ENCODE measurements at places on chromosomes 3 and 15.

GRCh38 chr3:81744366-81744765, 17.1 kb downstream of the GBE1 start:
- no peak for DNase-seq

- DNase-seq, result no peak
These were observed 38.4 kb downstream of the TMEM158 start for GRCh38 chr3:45187694-45188141.

GRCh38 chr3:164507886-164508285, 570.4 kb downstream of the SI start:
- no peak for DNase-seq

DNA sequence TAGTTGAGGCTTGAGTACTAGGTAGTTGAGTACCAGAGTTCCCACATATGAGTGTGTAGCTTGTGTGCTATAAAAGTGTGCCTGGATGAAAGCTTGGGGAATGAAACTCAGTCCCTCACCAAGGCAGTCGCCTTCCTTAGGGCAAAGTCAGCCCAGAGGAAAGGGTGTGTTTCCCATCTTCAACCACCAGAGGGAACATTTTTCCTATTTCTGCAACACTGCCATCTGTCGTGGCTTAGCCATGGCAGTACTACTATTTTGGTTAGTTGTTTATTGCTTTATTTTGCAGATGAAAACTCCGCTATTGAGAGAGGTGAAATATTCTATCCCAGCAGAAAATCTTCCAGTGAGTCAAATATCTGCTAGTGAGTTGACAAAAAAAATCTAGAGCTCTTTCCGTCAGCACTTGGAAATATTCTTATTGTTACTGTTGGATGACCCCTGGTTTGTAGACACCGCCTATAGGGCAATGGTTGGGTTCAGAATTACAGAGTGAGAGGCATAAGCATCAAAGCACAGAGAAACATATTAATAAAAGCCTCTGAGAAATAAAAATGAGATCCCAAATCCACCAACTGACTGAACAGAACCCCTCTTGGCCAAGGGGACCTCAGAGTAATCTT, 239.9 kb downstream of the CPNE4 start:
- peak; percentile 14 for DNase-seq

DNA sequence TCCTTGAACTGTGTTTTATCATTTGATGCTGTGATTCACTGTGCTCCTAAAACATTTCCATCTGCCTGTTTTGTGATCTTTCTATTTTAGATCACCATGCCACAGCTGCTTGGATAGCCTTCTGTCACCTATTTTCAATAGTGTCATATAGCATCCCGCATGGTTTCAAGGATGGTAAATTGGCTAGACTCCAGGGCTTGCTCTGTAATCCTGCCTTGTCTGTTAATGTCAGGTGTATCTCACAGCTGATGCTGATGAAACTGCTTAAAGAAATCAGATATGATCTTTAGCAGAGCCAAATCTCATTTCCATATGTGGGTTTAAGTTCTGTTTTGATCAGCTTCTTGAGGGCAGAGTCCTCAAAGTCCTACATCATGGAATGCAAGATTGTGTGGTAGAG, 182.2 kb downstream of the UBE2E2 start:
- no peak for DNase-seq

GRCh38 chr3:69770219-69770618, 31.0 kb downstream of the MITF start:
- DNase-seq, result no peak

- DNase-seq, result no peak
These were observed 130.9 kb upstream of the GOLGA6L6 start for GRCh38 chr15:20672470-20672869.

DNA sequence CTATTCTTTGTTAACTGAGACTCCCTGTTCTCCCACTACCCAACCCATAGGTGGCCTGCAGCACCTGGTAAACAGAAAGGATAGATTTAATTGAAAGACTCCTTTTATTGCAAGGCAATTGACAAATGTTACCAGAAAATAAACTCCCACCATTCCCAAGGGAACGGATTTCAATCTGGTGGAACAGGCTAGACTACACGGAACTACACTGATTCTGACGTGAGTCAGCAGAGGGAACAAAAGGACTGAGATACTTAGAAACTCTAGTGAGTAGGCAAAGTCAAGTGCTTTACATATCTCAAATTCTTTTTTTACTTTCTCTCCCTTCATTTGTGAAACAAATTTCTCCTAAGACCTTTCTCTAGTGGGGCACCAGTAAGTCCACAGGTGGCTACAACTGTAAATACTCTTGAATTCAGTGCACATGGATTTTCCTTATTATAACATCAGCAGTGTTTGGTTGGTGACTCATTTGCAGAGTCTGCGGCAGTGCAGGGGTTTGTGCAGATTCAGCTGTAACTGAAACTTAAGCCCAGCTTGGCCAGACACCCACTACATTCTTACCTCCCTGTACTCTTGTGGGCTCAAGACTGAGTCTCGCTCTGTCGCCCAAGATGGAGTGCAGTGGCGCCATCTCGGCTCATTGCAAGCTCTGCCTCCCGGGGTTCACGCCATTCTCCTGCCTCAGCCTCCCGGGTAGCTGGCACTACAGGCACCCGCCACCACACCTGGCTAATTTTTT, 34.3 kb upstream of the PLSCR2 start:
- DNase-seq, result no peak

DNA sequence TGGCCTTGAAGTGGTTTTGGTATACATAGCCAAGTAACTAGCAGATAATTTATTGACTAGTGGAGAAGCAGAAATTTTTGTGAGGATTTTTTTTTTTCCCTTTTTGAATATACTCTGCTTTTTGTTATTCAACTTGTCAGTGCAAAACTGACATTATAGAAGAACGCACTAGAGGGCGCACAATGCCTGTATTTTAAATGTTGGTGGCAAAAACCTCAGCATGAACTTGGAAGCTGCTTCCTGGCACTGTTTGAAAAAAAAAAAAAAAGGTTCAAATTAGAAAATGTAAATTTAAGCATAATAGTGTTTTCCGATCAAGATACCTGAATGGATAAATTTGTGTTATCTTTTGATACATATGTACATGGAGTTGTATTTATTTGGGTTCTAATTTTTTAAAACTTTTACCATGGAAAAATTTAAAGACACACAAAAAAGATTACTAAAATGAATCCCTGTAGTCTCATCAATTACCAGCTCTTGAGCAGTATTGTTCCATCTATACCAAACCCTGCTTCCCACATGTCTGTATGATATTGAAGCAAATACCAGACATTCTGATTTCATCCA, 56.0 kb downstream of the SLC25A26 start:
- no peak for DNase-seq

- DNase-seq, result no peak
These were observed 94.1 kb downstream of the PLSCR2 start for GRCh38 chr3:146375219-146375618.

- DNase-seq, result no peak
These were observed 2.8 kb upstream of the SLC28A2 start for GRCh38 chr15:45249125-45249780.

GRCh38 chr15:57367556-57367955, 8.7 kb upstream of the CGNL1 start:
- no peak for DNase-seq

GRCh38 chr3:119063471-119063870, 28.8 kb upstream of the IGSF11 start:
- DNase-seq, result no peak

- no peak for DNase-seq
These were observed 11.8 kb upstream of the BCL2L10 start for GRCh38 chr15:52124270-52124880.

DNA sequence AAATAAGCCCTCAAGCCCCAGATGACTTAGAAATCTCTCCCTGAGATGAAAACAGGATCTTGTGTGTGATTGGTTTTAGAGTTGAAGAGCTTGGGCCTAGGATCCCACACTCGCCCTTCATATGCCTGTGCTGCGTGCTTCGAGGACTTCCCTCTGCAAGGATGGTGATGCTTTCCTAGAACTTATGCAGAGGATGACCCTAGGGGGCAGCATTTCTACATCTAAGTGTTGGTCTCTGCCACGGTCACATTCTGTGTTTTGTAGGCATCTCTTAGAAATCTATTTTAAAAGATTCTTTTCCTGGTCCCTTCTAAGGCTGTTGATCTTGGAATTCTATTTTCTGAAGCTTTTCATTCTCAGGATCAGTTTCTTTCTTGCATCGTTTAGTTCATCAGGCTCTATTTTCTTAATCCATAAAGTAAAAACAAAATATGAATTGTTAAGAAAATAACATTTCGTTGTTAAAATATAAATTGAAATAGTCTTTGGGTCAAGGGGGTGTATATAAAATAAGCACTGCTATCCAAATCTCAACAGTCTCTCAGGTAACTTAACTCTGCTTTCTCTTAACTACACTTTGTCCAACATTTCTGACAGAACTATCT, 45.7 kb downstream of the WDR76 start:
- DNase-seq, result peak; percentile 27

- no peak for DNase-seq
These were observed 5.8 kb upstream of the TATDN2 start for GRCh38 chr3:10242182-10243065.

GRCh38 chr3:97613139-97613538, 151.4 kb upstream of the ARL6 start:
- no peak for DNase-seq

DNA sequence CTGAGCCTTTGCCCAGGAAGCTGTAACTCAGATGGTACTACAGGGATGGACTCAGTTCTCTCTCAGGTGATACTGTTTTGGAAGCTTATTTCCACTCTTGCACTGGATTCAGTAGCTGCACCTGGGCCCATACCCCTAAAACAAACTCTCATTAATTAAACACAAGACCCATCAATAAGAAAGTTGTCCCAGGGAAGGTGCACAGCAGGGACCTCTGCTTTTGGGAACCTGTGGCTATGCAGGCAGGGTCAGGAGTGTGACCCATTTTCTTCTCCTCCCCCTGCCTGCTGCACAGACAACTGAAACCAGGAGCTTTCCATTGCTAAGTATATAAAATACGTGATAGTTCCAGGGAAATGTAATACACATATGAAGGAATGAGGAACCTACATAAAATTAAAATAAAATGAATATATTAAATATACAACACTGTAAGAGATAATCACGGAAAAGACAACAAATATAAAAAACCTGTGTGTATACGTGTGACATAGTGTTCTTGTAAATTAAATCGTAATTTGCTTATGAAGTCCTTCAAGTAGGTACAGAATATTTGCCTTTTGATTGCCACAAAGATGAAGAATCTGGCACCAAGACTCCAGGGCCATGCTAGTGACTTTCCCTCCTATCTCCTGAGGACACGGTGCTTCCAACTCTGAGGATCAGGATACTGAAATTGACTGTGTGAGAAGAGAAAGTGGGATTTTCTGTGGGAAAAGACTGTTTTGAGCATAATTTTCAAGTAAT, 101.6 kb upstream of the GOLGA6L6 start:
- DNase-seq, result no peak

Measured in NCI-H774 (cell line).